ENCODE measurements at places on chromosomes 5 and 9.

- no peak for DNase-seq
Measured at GRCh38 chr9:565528-565927, 276.0 kb upstream of the DMRT1 start.

DNA sequence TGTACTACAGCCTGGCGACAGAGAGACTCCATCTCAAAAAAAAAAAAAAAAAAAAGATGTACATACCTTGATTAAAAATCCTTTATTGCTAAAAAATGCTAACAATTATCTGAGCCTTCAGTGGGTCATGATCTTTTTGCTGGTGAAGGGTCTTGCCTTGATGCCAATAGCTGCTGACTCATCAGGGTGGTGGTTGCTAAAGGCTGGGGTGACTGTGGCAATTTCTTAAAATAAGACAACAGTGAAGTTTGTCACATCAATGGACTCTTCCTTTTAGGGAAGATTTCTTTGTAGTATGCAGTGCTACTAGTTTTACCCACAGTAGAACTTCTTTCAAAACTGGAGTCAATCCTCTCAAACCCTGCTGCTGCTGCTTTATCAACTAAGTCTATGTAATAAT is 33.9 kb upstream of the OTULINL start:
- peak; percentile 9 for DNase-seq

DNA sequence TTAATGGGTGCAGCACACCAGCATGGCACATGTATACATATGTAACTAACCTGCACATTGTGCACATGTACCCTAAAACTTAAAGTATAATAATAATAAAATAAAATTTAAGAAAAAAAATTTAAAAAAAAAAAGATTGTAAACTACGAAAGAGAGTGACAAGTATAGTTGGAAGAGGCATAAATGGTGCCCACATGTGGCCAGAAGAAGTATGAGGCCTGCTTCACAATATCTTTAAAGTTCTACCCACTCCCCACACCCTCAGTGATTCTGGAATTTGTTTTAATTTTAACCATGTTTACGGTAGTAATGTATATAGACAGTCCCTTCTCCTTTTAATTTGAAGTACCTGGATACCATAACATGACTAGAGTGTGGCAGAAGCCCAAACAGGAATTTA is 172.7 kb downstream of the CHSY3 start:
- no peak for DNase-seq

- DNase-seq = no peak
Measured at GRCh38 chr9:94956731-94957130, 230.2 kb downstream of the AOPEP start.

DNA sequence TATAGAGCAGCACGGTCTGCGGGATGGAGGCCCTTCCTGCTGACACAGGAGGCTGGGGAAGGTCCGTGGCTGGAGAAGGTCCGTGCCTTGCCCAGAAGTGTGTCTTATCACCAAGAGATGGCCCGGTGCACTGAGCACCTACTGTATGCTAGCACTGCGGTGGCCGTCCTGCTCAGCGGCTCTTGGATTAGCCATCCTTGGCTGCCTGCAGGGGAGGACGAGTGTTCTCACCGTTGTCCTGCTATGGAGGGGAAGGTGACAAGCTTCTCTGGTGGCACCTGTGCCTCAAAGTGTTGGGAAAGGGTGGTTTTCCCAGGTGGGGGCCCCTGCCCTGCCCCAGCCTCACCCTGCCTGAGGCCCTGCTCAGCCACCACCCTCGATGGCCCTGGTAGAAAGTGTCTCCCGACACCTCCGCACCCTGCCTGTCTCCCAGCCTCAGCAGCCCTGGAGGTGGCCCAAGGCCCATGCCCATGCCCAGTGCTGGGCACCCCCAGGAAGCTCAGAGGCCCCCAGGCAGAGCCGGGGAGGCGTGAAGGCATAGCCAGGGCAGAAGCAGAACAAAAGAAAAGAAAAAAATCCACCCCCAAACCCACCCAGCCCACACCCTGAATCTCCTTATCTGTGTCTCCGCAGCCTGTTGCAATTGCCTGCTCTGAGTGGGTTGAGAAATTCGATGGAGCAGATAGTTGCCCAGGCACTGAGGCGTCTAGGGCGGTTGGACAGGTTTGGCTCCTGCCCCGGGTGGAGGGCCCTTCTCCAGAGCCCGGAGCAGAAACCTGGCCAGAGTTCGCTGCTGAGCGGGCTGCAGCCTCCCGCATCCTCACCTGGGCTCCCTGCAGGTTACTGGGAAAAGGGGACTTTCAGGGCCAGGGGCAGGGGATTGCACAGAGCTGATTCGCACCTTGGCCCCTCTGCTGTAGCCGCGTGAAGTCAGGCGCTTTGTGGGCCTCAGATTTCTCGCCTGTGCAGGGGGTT is 30.5 kb downstream of the RXRA start:
- DNase-seq = no peak

DNA sequence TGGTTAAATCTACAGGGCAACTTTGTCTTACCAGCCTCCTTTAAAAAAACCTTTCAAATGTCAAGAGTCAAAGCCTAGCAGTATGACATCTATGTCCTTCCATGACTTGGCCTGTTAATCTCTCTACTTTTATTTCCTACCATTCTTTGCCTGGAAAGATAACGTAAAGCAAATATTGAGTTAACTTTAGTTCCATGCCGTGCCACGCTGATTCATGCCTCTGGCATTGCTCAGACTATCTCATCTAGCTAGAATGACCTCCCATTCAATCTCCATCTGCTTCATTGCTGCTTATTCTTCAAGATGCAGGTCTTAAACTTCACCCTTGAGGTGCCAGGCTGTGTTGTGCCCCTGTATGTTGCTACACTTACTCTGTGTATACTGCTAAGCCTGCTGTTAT is 729.8 kb downstream of the EFNA5 start:
- DNase-seq = no peak

GRCh38 chr9:3750321-3750720 is 224.5 kb upstream of the RFX3 start:
- DNase-seq = no peak

DNA sequence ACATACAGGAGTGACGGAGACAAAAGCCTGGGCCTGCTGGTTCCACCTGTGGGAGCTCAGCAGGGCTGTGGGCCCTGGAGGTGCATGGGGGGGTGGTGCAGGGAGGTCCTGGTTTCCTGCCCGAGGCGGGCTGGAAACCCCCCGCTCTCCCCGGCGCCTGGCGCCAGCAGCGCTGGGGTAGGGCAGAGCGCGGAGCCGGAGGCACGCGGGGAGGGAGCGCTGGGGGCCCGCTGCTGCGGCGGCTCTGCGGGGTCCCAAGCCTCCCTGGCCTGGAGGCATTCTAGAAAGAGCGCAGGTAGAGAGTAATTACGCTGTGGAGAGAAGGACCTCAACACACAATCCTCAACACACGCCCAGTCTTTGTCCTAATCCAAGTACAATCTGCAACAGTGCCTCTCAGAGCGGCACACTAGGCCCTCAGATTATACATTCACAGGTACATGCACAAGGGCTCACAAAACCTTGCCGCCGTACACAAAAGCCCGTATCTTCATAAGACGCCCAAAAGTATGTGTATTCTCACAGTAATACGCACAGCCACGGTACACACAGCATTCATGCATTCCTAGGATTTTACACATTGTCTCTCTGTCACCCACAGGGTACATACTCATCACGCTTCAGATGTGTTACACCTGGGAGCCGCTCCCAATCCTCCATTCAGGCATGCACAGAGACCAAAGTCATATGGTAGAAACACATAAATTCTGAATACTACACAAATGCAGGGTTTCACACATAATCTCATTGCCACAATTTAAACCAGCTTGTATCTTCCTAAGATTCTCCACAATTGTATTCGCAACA is 2.1 kb upstream of the HAND1 start:
- no peak for DNase-seq

DNA sequence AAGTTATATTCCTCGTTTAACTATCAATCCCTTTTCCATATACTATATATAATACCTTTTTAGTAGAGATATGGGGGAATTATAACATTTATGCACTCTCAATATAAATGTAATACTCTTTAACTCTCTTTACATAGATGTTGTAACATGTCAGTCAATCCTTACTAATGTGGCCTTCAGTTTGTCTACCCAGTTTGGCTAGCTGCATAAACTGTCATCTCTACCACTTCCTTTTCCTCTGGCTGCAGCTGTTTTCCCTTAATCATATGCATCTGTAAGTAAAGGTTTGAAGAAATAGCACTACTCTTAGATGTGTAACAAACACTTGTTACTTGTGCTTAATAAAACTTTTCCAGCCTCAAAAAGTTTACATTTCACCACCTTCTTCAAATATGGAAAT is 13.4 kb downstream of the ABHD17B start:
- DNase-seq = peak; percentile 37

DNA sequence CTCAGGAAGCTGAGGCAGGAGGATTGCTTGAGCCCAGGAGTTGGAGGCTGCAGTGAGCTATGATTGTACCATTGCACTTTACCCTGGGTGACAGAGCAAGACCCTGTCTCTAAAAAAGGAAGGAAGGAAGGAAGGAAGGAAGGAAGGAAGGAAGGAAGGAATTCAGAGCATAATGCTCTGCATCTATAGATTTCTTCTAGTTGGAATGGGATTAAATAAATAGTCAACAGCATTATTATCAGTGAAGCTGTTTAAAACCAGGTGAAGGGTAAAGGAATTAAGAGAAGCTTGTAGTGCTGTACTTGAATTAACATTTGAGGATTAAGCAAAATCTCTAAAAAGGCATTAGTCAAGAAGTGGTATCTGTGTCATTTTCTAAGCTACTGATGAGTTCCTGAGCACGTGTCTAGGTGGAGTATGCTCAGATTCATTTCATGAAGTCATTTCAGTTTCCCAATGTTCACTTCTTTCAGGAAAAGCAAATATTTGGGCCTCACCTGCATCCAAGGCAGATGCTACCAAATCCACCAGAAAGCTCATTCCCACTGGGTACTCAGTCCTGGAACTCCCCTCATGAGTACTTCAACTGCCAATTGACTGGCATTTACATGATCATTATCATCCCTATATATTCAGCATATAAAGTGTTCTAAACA is 8.4 kb downstream of the PDE6A start:
- DNase-seq = no peak

DNA sequence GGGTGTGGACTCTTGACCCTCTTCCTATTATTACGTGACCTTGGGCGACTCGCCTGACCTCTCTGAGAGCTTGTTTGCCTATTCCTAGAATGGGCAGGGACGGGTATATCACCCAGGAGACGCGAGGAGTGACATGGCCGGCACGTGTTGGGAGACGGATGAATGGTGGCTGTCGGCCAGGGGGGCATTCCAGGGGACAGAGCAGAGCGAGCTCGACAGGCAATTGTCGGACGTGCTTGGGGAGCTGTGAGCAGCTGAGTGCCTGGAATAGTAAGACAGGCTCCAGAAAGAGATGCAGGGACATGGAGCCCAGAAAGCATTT is 29.3 kb upstream of the UNC5A start:
- DNase-seq = no peak

DNA sequence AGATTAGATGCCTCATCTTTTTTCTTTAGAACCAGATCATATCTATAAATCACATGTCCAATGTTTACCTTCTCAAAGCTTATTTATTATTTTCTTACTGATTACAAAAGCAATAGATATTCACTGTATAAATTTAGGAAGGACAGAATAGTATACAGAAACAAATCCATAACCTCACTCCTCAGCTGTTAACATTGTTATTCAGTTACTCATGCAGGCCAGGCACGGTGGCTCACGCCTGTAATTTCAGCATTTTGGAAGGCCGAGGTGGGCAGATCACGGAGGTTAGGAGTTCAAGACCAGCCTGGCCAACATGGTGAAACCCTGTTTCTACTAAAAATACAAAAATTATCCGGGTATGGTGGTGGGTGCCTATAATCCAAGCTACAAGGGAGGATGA is 15.3 kb downstream of the STOM start:
- DNase-seq = no peak

GRCh38 chr5:61516946-61517345 is 184.9 kb downstream of the ZSWIM6 start:
- no peak for DNase-seq

DNA sequence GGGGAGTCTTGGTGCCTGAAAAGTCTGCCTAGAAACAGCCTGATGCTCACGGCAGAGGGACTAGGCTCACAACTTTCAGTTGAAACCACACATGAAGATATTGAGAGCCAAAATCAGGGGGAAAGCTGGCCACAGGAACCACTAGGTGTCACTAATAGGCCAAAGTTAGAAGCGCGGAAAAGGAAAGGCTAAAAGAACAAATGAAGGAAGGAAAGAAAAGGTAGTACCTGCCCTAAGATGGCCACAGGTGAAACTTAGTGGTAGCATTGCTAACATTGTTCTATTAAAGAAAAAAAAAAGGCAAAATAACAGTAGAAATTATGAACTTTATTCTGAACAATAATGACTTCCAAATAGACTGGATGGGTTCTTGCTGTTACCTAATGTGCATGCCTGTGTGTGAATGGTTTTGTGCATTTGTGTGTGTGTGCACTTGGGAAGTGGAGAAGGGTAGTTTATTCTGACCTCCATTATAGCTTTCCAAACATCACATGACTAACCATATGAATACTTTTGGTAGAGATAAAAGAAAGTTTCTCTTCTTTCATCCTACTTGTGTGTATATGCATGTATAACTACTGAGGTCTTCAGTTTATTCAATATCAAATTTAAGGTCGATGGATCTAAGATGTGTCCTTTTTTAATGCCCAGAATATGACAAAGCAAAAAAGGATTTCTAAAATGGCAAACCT is 2.1 kb upstream of the RFESD start:
- peak; percentile 72 for DNase-seq

DNA sequence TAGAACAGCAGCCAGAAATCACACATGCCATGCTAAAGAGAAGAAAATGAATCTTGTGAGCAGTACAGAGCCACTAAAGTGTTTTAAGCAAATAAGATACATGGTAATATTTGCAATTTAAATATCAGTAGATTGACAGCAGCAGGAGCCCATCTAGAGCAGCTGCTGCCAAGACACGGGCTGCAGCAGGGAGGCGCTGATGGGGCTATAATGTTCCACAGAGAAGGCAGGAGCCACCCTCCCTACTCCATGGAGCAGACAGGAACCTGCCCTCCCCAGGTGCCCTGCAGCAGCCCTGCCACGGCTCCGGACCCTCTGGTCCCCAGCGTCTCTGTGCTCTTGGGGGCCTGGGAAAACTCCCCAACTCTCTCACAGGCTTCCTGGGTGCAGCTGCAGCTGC is 224.1 kb upstream of the ISL1 start:
- no peak for DNase-seq

- DNase-seq = no peak
Measured at GRCh38 chr9:27564670-27565069, 8.6 kb downstream of the C9orf72 start.

- DNase-seq = peak; percentile 76
Measured at GRCh38 chr9:136488247-136489214, 5.7 kb upstream of the SEC16A start.

- DNase-seq = no peak
Measured at GRCh38 chr9:127755061-127756060, 20.3 kb upstream of the TOR2A start.
